ENCODE measurements at places on chromosomes 11 and 22.

GRCh38 chr11:73854680-73855079 lies 22.0 kb downstream of the COA4 start:
- DNase-seq = no peak

DNA sequence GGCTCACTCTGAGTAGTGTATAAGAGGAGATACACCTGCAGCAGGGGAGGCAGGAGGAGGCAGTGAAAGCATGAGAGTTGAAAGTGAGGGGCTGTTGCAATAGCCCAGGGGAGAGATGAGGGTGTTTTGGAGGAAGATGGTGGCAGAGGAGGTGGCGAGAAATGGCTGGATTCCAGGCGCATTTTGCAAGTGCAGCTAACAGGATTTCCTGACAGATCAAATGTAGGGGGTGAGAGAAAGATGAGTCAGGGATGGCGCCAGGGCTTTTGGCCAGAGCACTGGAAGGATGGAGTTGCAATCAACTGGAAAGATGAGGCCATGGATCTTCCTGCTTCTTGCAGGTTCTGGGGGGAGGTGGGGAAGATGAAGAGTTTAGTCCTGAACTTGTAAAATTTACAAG lies 16.8 kb upstream of the TSPAN18 start:
- no peak for DNase-seq

DNA sequence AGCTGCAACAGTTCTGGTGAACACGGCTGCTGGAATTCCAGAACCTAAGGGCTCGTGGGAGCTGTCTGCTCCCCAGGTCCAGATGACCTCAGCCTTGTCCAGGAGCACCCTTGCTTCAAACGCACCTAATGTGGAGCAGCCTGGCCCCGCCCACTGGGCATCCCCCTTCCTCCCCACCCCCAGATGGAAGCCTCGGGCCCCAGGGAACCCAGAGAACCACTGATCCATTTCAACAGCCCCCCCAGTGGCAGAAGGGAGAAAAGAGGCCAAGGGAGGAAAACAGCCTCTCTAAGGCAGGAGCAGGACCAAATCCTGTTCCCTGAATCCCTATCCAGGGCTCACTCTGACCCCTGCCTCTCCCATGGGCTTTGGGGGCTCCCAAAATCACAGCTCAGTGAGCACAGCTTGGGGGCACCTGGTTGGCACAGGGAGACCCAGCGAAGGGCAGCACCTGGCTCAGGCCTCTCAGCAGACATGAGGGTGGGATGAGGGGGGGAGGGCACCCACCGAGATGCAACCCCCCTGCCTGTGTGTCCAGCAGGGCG lies 1.2 kb downstream of the CYTH4 start:
- DNase-seq = peak; percentile 40

DNA sequence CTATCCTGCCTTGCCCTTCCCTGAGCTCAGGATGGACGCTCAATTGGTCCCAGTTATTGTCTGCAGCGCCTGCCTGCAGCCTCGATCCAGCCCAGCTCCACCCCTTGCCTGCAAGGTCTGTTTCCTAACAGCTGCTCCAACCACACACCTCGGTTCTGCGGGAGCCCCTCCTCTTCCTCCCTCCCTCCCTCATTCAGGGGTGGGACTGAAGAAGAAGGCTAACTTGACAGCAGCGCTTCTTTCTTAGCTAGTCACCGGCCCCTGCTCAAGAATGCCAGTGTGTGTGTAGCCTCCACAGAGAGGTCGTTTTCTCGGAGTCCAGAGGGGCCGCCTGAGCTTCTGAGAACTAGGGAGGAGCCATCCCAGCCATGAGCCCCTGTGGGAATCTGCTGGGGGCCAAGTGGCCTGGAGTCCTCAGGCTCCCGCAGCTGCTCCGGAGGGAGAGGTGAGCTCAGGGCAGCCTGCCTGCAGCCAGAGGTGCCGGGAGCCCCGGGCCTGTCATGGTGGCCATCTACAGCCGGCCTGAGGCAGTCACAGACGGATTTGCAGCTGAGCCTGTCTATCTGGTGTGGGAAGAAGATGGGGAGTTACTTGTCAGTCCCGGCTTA lies 36.1 kb downstream of the LIMK2 start:
- peak; percentile 65 for DNase-seq

DNA sequence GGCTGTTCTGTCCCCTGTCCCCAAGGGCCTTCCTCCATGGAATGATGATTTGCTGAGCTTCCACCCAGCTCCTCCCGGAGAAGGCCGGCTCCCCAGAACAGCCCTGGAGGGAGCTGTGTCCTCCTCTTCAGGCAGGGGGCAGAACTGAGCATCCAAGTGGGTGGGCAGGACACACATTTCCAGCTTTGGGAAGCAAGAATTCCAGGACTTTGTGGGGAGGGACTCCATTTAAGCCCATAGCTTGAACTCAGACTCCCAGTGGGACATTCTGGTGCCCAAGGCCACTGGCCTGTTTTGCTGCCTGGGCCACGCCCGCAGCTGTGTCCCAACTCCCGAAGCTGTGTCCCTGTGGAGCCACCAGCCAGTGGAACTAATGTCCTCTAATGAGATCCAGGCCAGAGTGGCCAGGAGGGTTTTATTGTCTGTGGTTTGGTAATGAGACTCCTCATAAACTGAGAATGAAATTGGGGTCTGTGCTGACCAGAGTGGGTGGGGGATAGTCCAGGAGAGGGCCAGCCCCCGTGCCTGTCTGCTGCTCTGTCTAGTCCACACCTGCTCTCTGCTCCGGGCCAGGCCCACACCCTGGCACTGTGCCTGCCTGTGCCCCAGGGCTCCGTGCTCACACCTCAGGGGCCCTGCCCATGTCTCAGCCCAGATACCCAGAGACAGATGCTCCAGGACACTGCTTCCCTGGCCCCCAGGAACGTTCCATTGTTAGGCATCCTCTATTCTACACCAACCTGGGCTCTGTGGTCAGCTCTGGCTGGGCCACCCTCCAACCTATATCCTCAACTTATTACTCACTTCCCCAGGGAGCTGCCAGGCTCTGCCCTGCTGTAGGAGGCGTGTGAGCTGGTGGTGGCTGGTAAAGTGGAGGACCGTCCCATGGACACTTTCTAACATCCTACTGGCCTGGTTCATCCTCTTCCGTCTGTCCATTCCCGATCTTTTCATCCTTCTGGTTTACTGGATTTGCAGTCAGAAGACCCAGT lies 7.6 kb downstream of the NECTIN1 start:
- no peak for DNase-seq

- no peak for DNase-seq
Observed at GRCh38 chr11:116857936-116858335, 20.5 kb upstream of the APOA1 start.
